Activated T-cell treated with anti-CD3 and anti-CD28 coated beads for 4 hours (primary cell): ENCODE measurements at places on chromosomes 1 and 21.

DNA sequence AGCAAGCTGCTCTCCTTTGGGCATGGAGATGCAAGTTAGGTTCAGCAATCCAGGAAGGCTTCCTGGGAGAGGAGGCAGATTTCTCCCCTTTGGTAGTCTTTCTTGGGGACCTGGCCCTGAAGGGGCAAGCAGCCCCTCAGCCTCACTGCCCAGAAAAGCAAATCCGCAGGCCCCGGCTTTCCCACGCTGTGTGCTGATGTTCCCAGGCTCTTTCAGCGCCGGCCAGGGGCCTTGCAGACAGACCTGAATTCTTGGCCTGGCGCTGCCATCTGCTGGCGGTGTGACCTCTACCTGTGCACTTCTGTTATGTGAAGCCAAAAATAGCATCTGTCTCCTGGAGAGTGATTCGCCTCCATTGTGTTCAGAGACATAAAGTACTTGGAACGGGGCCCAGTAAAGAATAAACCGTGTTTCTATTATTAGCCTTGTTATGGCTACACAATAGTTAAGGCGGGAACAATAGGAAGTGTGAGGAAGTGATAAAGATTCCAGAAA is 64.8 kb downstream of the ALPL start:
- no peak for DNase-seq

- peak; percentile 17 for DNase-seq
Measured at GRCh38 chr1:40877698-40878097, 15.5 kb upstream of the CITED4 start.

DNA sequence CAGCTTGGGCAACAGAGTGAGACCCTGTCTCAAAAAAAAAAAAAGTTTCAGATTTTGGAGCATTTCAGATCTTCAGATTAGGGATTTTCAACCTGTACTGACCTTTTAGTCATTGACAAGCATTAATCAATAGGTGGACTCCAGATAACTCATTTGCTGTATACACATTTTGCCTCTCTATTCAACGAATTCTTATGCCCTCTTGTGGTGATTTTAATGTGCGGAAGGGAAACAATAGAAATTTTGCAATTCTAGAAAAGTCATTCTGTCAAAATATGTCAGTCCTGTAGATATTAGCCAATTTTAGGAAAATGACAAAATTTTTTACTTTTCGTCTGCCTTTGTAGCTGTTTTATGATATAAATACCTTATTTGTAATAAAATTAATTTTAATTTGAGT is 11.6 kb upstream of the OR2G2 start:
- no peak for DNase-seq

GRCh38 chr1:91631718-91632330 is 131.2 kb downstream of the CDC7 start:
- DNase-seq = no peak

DNA sequence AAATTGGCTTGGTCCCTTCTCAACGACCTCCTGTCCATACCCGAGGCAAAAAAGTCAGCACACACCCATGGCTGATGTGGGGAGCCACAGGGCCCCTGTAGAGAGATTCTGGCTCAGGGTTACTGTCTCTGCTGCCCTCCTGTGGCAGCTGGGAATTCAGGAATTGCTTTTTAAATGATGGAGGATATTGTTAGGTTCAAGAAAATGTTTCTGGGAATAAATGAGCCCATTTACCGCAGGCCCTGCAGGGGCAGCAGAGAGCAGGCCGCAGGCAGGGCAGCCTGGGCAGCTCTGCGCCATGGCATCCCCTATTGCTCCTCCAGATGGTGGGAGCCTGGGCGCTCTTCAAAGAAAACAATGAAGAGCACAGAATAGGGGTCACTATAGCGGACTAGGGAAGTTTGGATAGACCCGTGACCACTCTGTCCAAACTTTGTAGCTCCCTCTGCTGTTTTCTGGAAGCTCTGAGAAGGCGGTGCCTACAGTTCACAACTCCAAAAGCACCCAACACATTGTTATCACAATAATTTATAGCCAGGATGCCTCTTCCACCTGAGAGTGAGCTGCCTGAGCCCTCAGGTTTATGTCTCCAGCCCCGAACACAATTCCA is 201.1 kb downstream of the BACH1 start:
- no peak for DNase-seq

- no peak for DNase-seq
Measured at GRCh38 chr1:77348549-77348948, 66.7 kb downstream of the AK5 start.

DNA sequence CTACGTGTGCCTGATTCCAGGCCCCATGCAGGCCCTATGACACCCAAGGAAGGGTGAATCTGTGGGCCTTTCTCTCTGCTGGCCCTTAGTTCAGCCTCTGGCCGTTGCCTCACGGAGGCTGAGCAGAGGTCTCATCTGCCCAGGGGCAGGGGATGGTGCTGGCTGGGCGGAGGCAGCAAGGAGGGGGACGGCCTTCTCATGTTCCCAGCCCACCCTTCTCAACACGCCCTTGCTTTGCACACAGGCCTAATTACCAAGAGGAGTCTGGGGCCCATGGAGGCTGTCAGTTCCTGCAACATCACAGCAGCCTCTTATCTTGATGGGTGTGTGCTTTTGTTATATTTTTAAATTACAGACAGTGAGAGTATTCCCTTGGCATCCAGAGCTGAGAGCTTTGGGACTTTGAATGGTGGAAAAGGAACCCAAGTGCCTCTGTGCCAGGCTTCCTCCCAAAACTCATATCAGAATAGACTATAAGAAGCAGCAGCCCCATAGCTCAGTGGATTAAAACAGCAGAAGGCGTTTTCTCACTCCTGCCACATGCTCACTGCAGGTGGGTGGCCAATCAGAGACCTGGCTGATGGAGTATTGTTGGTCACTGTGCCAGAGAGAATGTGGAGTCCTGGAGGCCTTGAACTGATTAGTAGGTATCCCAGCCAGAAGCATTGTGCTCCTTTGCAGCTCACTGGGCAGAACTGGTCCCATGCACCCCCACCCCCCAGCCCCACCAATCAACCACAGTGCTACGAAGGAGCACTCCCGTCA is 164.9 kb downstream of the CAMTA1 start:
- DNase-seq = no peak

DNA sequence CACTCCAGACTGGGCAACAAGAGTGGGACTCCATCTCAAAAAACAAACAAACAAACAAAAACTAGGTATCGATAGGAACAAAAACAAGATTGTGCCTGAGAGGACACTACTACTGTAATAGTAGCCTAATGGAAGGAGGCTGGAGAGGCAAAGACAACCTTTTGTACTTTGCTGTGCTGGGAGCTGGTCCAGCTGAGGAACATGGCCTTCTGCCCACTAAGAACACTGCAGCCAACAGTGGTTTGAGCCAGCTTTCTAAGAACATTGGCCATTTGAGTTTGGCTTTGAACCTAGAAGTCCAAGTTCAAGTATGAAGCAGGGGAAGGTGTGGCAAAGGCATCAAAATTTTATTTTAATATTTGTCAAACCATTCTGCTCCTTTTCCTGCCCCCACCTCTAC is 22.7 kb upstream of the RGS8 start:
- no peak for DNase-seq

DNA sequence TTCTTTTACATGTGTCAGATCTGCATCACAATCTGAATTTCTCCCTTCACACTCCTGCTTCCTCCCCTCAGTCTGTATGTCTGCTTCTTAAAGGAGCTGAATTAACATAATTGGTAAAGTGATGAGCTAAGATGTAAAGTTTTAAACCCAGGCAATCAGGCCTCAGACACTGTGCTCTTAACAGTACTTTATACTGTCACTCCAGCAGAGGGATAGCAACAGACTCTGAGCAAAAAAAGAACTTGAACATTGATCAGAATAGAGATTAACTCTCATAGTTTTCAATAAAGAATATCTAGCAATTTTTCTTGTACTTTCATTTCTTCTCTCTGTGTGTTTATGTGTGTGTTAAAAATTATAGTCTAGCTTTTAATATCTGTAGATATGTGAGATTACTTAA is 110.3 kb downstream of the DUSP10 start:
- no peak for DNase-seq

DNA sequence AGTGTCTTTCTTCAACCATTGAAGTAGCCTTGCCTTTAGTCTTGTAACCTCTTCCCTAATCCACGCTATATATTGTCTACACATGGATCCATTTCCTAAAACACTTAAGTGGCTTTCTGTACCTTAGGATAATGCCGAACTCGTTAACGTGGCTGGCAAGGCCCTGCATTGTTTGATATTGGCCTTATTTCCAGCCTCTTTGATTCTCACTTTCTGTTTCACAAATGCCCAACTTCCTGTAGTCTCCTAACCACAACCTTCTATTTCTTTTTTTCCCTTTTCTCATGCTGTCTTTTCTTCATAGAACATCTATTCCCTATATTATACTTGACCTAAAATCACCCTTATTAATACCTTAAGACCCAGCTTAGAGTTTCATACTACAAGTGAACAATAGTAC is 536.0 kb downstream of the LMO4 start:
- no peak for DNase-seq

DNA sequence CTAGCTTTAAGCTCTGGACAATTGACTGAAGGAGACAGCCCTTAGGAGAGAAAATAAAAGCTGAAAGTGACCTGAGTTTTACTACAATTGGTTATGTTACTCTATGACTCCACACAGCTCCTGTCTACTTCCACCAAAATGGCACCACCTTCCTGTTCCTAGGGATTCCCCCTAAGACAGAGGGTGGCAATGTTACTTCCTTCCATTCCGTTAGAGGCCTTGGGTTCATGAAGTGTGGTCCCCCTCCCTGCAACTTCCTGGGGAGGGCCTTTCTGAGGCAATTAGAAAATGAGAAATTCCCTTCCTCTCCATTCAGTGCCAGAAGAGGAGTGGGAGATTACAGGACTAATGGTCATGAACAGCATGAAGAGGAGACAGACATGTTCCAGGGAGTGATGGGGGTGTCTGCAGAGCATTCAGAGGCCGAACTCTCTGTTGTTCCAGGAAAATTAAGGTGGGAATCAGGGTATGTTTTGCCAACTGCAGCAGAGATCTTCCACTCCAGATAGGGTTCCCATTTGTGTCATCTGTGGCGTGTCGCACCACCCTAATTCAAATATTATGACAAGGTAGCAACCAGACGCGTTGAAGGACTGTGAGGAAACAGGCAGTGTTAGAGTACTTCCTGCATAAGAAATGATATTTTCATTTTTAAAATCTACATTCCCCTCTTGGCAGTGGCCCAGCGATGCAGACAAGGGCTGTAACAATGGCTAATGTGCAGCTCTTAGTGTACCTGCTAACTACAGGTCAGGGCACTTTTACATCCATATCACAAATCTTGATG is 53.1 kb upstream of the TRIM67 start:
- no peak for DNase-seq

GRCh38 chr1:233487408-233487807 is 126.5 kb upstream of the KCNK1 start:
- no peak for DNase-seq

DNA sequence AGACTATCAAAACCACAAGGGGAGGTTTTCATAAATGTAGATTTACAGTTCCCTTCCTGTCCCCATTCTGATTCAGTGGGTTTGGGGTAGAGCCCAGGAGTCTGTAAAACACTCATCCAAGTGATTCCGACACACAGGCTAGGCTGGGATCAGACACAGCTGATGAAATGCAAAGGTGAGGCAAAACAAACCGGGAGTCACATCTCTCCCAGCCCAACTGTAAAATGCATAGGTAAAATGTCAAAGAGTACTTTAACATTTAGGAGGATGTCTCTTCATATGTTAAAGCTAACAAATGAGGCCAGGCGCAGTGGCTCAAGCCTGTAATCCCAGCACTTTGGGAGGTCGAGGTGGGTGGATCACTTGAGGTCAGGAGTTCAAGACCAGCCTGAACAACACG is 45.0 kb downstream of the ZNF281 start:
- no peak for DNase-seq

GRCh38 chr1:236173174-236173767 is 30.9 kb downstream of the GPR137B start:
- no peak for DNase-seq

- DNase-seq = no peak
Measured at GRCh38 chr1:71593523-71593922, 512.7 kb upstream of the ZRANB2 start.

GRCh38 chr1:194968916-194969315 is 1639.3 kb downstream of the KCNT2 start:
- no peak for DNase-seq

GRCh38 chr21:26408511-26408910 is 164.6 kb downstream of the CYYR1 start:
- DNase-seq = no peak

- DNase-seq = no peak
Measured at GRCh38 chr1:36327421-36328087, 4.1 kb upstream of the EVA1B start.

GRCh38 chr1:68358439-68358838 is 91.3 kb downstream of the RPE65 start:
- no peak for DNase-seq

- DNase-seq = no peak
Measured at GRCh38 chr1:13619909-13620308, 36.3 kb downstream of the PDPN start.

GRCh38 chr1:234713859-234714258 is 103.9 kb upstream of the IRF2BP2 start:
- no peak for DNase-seq

DNA sequence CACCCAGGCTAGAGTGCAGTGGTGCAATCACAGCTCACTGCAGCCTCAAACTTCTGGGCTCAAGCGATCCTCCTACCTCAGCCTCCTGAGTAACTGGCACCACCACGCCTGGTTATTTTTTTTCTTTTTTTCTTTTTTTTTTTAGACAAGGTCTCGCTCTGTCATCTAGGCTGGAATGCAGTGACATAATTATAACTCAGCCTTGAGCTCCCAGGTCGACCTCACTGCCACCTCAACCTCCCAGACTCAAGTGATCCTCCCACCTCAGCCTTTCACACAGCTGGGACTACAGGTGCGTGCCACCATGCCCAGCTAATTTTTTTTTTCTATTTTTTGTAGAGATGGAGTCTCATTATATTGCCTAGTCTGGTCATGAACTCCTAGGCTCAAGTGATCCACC is 66.9 kb upstream of the ECE1 start:
- no peak for DNase-seq

DNA sequence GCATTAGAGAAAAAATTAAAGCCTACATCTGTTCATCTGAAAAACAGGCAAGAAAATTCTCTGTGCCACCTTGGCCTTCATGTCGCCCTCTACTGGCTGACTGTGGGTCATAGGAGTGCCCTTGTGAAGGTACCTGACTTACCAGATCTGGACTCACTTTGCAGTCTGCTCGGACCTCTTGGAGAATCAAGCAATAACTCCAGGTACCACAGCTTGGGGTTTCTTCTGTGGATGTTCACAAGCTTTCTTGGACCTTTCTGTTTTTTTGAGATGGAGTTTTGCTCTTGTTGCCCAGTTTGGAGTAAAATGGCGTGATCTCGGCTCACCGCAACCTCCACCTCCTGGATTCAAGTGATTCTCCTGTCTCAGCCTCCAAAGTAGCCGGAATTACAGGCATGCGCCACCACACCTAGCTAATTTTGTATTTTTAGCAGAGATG is 2.4 kb upstream of the PRAMEF18 start:
- DNase-seq = peak; percentile 19

DNA sequence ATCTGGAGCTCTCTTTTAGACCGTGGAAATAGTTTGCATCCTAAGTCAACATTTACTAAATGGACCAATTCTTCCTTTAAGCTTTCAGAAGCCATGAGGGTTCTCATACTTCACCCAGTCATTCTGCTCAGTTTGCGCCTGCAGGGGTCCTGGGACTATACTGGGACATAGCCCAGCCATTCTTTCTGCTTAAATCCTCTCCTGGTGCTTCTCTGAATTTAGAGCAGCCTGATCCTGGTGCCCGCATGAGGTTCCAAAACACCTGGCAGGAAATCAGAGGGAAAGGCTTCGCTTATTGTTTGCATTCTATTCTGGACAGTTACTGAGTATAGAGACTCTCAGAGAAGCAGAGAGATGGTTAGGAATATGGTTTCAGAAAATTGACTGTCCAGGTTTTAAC is 27.0 kb downstream of the TNN start:
- DNase-seq = no peak
